Fibroblast of villous mesenchyme (primary cell): ENCODE measurements at places on chromosomes 4 and X. TPM values are rescaled to one million over a fixed set of nuclear protein-coding genes. Genes with fewer than 3 reads are reported as not detected.

DOCK11 gene
- 50.1 and 54.4 TPM in 2 replicates for total RNA-seq

PSMD10 gene
- total RNA-seq = 72.2 and 96.7 TPM in 2 replicates

VCX2 gene
- total RNA-seq = not detected in 2 replicates

SERTM2 gene
- total RNA-seq = 0.43 and 1.3 TPM in 2 replicates

CPLX1 gene
- not detected in 2 replicates for total RNA-seq
